ENCODE measurements at places on chromosomes 16 and 17.

DNA sequence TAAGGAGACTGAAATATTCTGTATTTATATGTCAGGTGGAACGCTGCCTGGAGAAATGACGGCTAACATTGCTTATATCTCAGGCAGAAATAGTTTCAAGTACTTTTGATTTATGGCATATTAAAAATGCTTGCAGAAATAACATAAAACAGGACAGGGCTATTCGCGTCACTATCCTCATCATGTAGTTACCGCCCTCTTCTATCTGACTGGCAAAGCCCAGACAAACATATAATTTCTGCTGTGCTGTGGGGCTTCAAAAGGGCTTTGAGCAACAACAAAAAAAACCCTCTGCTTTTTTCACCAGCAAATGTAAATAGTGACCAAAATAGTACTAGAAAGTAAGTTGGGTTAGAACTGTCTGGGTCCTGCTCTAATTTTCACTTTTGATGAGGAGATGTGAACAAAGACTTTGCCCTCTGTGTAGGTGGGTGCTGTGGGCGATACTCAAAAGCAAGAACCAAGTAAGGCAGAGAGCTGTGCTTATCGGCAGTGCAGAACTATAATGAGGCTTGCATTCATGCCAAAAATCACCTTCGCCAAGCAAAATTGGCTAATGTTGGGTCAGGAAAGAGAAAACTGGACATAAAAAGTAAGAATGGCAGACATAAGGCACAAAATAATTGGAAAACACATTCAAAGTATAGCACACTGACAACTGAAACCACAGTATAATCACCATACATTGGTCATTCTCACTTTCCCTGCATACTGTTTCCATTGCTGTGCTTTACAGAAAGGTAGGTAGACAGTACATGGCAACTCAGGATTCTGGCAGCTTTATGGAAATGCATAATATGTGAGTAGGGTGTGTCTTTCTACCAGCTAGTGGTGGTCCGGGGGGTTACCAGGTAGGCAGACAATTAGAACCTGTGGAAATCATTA lies 151.2 kb upstream of the AXIN2 start:
- no peak for DNase-seq

GRCh38 chr17:75812096-75813013 lies 27.7 kb downstream of the UNK start:
- DNase-seq: no peak

DNA sequence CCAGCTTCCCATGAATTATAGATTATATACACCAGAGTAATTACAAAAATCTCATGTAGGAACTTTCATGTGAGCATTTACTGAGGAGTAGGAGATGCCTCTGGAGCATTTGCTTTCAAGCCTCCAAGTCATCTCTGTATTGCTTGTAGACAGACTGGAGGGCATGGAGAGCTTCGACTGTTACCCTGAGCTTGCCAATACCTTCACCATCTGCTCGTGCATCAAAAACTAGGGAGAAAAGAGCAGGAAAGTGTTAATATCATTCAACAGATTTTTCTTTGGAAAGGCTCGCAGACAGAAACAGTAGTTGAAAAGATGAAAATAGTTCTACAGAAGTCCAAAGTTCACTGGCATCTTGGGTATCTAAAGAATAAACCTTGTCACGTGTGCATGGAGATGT lies 99.0 kb upstream of the AKTIP start:
- no peak for DNase-seq

- no peak for DNase-seq
Measured at GRCh38 chr17:16933317-16934132, 38.4 kb downstream of the TNFRSF13B start.

DNA sequence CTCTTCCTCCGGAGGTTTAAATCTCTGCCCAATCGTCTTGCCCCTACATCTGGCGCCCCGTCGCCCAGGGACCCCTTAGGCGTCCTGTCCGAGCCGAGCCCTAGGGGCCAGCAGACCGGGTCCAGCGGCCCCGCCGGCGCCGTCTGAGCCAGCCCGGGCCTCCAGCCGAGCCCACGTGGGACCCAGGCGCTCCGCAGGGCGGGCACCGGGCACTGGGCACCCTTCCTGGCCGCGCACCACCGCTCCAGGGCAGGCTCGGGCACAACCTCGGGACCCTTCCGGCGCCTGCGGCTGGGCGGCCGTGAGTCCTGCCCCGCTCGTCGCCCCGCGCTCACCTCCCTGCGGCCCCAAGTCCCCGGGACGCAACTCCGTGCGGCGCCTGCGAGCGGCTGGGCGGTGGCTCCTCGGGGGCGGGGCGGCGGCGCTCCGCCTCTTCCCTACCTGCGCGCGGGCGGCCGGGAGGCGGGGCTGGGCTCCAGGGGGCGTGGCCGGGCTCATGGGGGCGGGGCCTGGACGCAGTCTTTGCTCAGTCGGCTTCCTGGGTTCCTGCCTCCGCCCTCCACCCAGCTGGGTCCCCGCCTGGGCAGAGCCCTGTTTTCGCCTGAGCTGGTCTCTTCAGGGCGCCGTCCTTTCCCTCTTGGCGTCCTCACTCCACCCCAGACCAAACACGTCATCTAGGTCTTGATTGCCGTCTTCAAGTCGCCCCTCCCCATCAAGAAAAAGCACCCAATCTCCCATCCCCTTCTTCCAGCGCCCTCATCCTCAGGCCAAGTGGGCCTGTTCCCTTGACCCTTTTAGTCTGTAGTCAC lies at the start of gene RHBDF2:
TSS of gene RHBDF2 (minus strand) at position 406 of the 809 bp plus-strand sequence. CDS start 19,899 bp downstream, outside the sequence.
- DNase-seq: peak; percentile 84

DNA sequence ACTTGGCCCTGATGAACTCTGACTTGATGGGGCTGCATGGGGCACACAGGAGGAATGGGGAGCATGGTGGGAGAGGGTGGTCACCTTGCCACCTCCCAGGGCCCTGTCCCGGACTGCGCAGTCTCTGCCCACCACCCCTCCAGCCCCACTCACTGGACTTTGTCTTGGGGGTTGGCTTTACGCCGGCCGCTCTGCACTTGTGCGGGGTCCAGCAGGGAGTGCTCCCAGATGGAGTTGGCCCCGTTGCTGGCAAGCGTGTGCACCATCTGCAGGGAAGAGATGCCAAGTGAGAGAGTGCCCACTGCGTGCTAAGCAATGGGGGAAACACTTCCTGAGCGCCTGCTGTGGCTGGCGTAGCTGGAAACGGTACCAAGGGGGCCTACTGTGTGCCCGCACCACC lies 6.7 kb downstream of the GIT1 start:
- DNase-seq: no peak

DNA sequence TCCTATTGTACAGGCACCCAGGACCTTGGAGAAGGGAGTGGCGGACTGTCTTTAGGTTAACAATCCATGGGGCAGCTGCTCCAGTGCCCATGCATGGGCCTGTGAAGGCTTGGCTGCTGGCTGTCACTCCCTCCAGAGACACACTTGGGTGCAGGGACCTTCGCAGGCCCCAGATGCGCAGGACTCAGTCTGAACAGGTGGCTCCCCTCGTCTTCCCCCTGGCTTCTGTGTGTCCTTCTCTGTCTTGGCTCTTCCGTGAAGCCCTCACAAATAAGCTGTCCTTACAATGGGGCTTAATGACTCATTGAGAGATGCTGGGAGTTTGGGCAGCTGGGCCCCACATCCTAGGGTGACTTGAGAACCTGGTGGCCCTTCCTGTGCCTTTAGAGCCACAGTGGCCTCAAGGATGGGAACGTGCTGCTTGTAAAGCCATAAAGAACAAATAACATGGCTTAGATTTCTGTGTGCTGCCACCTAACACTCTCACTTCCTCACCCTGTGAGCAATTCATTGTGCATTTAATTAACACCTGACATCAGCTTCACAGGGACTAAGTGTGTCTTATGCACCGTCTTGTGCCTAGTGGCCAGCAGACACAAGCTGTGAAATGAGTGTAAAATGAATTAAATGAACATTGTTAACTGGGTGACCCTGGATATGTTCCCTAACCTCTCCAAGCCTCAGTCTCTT lies 340.7 kb downstream of the SNX29 start:
- no peak for DNase-seq

DNA sequence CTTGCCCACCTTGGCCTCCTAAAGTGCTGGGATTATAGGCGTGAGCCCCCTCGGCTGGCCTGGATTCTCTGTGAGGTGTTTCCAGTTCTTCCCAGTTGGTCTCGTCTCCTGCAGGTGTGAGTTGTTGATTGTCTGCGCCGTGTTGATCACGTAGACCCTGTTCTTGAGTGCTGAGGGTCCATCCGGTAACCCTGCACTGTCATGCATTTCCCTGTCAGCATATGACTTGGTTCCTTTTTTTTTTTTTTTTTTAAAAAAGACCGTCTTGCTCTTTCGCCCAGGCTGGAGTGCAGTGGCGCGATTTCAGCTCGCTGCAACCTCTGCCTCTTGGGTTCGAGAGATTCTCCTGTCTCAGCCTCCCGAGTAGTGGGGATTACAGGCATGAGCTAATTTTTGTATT lies 17.3 kb downstream of the MGRN1 start:
- DNase-seq: no peak

- DNase-seq: peak; percentile 5
Measured at GRCh38 chr16:49556606-49557446, 183.2 kb downstream of the C16orf78 start.

GRCh38 chr17:65509032-65509431 lies 52.4 kb downstream of the AXIN2 start:
- no peak for DNase-seq

Data from hematopoietic multipotent progenitor cell treated with erythropoietin and hydrocortisone succinate and interleukin-3 and kit ligand, for 8 days (in vitro differentiated cells).